ENCODE measurements at places on chromosomes 7 and 10.
A peak's percentile ranks its signal among the peaks of the same experiment; 100 is the strongest.

DNA sequence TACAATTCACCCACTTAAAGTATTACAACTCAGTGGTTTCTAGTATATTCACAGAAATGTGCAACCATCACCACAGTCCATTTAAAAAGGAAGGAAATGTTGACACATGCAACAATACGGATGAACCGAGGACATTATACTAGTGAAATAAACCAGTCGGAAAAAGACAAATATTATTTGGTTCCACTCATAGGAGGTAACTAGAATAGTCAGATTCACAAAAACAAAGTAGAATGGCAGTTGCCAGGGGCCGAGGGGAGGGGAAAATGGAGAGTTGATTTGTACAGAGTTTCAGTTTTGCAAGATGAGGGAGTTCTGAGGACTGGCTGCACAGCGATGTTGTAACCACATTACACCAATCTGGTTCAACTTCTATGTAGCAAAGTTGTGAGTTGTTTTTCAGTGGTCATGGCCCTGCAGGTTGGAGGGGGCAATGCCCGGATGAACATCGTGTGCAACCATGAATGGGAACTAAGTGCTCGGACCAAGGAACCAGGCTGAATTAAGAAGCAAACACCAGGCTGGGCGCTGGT is 17.6 kb upstream of the TNPO3 start:
- no peak for DNase-seq

- peak; percentile 72 for DNase-seq
Observed at GRCh38 chr7:30750683-30751650, 968 bp upstream of the INMT start.

- DNase-seq = no peak
Observed at GRCh38 chr10:43287056-43288007, 20.5 kb upstream of the RASGEF1A start.

- no peak for DNase-seq
Observed at GRCh38 chr10:88221010-88221973, 357.9 kb downstream of the PTEN start.

- no peak for DNase-seq
Observed at GRCh38 chr10:105104297-105104696, 463.2 kb downstream of the SORCS3 start.

- no peak for DNase-seq
Observed at GRCh38 chr7:27670676-27671075, 8.0 kb upstream of the HIBADH start.

GRCh38 chr10:116457488-116457887 is 29.8 kb downstream of the PNLIPRP3 start:
- no peak for DNase-seq

DNA sequence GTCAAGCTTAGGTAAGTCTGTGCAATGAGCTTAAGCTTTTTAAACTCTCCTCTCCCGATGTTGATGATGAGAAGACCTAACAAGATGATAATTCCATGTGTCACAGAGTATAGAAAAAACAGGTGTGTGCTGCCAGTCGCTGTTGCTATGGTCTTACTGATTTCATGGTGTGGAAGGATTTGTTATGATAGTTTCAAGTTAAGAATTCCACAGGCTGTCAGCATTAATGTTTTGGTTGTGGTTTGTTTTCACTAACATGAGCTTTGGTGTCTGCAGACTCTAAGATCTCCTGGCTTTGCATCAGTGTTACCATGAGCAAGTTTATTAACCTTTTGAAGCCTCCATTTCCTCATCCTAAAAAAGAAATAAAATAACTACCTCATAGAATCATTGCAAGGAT is 123.7 kb downstream of the NSUN6 start:
- DNase-seq = no peak
